ENCODE measurements at places on chromosomes 7 and 10. TPM values are rescaled to one million over a fixed set of nuclear protein-coding genes. Genes with fewer than 3 reads are reported as not detected.

DNA sequence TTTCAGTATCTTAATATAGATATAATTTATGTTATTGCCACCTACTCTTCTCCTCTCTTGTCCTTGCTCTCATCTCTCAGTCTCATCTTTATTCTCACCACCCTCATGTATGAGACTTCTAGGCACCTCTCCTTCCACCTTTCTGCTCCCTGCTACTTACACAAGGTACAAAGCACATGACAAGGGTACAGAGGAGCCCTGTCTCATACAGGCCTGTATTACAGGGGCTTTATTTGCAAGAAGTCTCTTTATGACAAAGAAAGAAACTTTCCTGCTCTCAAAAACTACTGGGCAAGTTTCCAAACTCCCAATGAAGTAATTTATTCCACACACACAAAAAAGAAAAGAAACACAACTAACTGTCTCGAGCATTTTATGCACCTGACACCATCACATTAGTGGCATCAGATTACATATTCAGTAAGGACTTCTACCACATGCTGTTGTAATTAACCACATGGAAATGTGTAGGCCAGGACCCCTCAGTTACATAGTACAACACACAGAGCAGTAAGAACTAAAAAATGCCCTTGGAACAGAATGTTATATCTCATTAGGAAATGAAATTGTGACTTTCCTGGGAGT lies 253.1 kb downstream of the FZD1 start:
- DNase-seq: no peak

DNA sequence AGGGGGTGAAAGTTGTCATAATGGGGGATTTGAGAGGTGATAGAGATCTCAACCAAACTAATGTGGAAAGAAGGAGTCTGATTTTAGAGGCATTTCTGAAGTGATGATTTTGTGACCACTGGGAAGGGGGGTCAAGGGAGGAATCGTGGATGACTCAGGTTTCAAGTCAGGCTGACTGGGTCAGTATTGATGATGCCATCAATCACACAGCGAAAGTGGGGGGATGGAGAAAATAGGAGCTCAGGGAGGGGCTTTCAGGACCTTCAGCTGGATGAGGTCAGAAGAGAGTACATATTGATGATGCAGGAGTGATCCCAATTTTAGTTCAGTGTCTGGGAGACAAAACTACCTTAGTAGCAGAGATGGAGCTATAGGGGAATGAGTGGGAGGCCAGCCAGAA lies 681.2 kb upstream of the GALNT17 start:
- no peak for DNase-seq

Gene HTR5A
- total RNA-seq: not detected

GRCh38 chr10:10054466-10054865 lies 963.2 kb upstream of the CELF2 start:
- DNase-seq: no peak

- DNase-seq: no peak
These were observed 122.1 kb upstream of the RNF32 start for GRCh38 chr7:156518466-156518865.

DNA sequence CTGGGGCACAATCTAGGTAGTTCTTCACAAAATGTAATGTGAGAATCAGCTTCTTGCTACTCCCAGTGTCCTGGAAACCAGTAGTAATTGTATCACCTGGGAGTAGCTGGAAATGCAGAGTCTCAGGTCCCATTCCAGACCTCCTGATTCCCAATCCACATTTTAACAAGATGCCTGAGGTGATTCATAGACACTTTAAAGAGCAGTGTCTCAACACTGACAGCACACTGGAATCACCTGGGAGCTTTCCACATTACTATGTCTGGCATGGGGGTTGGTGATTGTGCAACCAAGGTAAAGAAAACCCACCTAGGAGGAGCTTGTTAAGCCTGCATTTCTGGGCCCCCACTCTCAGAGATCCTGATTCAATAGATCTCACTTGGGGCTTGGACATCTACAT lies 11.1 kb downstream of the DPY19L1 start:
- DNase-seq: no peak

Gene OR2A5
- not detected for total RNA-seq

DNA sequence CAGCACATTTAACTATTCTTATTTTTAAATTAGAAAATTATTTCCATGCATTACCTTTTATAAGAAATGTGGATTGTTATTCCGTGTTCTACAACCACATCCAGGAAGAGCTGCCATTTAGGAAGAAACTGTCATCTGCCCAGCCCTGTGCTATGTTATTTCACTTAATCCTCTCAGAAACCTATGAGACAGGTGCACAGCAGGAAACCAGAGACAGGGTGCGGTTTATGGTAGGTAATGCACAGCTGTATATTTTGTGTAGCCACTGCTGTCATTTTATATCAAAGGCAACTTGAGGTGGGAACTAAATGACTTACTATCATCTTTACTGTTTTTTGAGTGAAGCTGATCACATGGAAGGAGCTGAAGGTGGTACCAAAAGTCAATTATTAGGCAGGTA lies 232.3 kb downstream of the MAGI2 start:
- no peak for DNase-seq

- no peak for DNase-seq
These were observed 15.3 kb downstream of the NKX2-3 start for GRCh38 chr10:99548041-99548530.
